Cortex of kidney (tissue), 1 donor: ENCODE measurements at places on chromosomes 5 and 9.

DNA sequence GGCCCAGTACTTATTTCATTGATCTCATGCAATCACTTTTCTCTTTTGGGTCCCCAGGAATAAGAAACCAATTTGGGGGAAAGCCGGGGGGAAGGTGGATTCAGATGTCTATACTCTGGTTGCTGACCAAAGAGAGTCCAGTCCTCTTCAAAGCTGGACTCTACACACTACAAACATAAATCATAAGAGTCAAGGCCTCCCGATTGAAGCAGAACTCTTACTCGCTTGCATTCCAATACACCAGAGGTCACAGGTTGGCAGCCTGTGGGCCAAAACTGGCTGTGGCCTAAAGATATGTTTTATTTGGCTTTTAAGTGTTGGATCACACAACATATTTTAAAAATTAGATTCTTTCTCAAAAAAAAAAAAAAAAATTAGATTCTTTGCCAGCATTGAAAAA is 311.4 kb upstream of the MSX2 start:
- no peak for DNase-seq

- no peak for DNase-seq
These were observed 74.6 kb upstream of the HSPA9 start for GRCh38 chr5:138649775-138650174.

- no peak for DNase-seq
These were observed 253.0 kb downstream of the HINT1 start for GRCh38 chr5:130912088-130912487.

- no peak for DNase-seq
These were observed 386.5 kb downstream of the GADD45G start for GRCh38 chr9:89991204-89991790.

GRCh38 chr5:177189965-177190364 is 56.4 kb downstream of the NSD1 start:
- DNase-seq, result no peak

DNA sequence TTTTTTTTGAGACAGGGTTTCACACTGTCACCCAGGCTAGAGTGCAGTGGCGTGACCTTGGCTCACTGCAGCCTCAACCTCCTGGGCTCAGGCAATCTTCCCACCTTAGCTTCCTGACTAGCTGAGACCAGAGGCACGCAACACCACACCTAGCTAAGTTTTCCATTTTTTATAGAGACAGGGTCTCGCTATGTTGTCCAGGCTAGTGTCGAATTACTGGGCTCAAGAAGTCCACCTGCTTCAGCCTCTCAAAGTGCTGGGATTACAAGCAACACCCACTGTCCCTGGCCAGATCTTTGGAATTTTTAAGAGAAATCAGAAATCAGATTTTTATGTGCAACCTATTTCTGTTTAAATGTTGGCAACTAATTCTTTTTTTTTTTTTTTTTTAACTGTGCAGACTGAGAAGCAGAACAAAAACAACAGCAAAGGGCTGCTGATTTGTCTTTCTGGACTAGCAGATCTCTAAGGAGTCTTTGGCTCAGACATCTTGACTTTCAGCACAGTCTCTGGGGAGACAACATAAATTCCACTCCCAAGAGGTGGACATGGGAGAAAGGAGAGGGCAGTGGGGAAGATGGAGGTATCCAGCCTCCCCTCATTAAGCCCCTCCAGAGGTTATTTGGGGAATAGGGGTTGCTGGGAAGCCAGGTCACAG is 54.4 kb upstream of the FABP6 start:
- no peak for DNase-seq

DNA sequence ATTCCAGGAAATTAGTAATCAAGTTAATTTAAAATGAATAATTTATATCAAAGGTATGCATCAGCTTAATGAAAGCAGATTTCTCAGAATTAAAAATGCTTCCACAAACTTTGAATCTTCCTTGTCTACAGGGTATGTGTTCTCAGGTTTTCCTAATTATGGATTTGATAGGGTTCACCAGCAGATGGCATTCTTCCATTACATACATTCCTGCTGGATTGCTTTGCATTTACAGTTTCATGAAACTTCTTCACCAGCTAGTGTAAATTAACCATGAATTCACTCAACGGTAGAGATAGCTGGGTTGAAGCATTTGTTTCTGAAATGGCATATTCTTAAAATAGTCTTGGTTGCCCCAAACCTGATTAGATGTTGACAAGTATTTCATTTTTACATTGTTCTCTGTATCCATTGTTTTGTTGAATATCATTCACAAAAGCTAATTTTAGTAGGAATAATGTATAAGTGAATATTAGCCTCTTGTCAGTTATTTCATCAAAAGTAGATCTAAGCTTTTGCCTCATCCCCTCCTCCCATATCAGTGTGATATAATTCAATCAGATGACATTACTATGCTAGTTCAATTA is 68.7 kb upstream of the WDR41 start:
- DNase-seq, result no peak

- no peak for DNase-seq
These were observed 3.6 kb downstream of the PTRH1 start for GRCh38 chr9:127711831-127712274.

GRCh38 chr9:9521033-9521779 is 1091.6 kb downstream of the PTPRD start:
- DNase-seq, result no peak
